Stimulated activated naive B cell treated with anti-CD40 and anti-IgM and Interleukin-4, amounts not matched to agents 10 μg/mL and 1 μg/mL and 100 μg/mL, for 72 hours (primary cell): ENCODE measurements at places on chromosomes 3 and 15.

GRCh38 chr15:51751697-51752683, 593 bp downstream of the TMOD2 start:
- no peak for DNase-seq

- no peak for DNase-seq
Measured at GRCh38 chr3:59567661-59568060, 517.8 kb upstream of the CFAP20DC start.

DNA sequence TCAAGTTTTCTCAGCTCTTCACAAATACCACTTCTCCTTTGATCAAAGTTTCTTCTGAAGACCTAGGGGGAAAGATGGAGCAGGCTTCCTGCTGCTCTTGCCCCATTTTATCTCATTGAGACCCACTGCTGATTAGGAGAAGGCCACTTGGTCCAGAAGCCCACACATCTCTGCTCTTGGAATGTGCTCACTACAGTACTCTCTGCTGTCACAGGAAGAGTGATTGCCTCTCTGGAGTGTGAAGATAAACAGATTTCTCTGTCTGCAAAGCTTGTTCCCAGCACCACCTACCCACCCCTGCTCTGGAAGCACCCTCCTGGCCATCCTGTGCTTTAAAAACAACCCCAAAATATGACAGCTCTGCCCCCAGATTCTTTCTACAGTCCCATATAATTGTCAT, 41.3 kb upstream of the PRTG start:
- no peak for DNase-seq

GRCh38 chr15:50145451-50145872, 26.4 kb upstream of the ATP8B4 start:
- no peak for DNase-seq

GRCh38 chr3:154886437-154886836, 193.7 kb upstream of the MME start:
- DNase-seq, result no peak

GRCh38 chr3:53496392-53496670, 1.9 kb downstream of the CACNA1D start:
- no peak for DNase-seq

DNA sequence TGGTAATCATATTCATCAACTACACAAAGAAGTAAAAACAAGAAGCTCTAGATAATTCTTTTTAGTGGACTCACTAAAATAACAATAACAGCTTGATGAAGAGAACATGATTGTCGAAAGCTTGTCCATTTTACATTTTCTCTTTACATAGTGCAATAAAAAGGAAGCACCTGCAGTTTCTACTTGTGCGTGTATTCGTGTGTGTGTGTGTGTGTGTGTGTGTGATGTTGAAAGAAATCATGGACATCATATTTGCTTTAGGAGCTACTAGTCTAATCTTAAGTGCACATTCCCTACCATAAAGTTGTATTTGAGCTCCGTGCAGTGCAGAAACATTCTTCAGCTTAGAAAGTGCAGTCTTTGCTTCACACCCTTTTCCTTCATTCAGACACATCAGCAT, 288.8 kb downstream of the ZBTB20 start:
- DNase-seq, result no peak

GRCh38 chr3:160478338-160478737, 28.8 kb upstream of the TRIM59 start:
- no peak for DNase-seq

DNA sequence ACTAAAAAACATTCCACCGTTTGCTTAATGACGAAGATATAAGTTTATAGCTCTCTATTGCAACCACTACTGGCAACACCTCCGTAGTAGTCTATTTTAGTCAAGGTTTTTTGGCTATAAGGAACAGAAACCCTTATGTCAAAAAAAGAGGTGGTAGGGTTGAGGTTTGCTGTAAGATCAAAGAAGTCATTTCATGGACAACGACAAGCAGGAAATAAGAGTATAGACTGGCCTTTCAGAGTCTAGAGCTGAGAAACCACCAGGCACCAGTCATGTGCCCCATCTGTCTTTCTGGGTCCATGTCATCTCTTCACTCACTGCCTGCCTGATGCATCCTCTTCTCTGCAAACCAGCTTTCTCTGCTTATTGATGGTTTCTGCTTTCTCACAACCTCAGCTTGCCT, 42.7 kb downstream of the THBS1 start:
- peak; percentile 27 for DNase-seq

DNA sequence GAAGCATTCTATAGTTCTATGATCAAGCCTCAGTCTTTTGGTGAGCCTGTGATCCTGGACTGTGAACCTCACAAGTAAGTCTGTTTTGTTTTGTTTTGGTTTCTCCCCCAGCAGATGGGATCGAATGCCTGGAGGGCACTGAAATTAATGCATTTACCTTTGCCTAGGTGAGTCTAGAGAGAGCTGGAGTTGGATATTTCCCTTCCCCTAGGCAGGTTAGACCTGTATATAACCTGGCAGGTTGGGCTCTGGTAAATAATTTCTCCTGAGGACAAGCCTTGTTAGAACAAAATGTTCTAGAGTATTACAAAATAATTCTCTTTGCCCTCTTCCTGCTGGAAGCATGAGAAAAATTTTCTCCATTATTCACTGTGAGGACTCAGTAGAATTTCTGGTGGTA, 211.9 kb downstream of the TPRG1 start:
- no peak for DNase-seq

- DNase-seq, result no peak
Measured at GRCh38 chr3:11706604-11707003, 62.9 kb upstream of the VGLL4 start.

DNA sequence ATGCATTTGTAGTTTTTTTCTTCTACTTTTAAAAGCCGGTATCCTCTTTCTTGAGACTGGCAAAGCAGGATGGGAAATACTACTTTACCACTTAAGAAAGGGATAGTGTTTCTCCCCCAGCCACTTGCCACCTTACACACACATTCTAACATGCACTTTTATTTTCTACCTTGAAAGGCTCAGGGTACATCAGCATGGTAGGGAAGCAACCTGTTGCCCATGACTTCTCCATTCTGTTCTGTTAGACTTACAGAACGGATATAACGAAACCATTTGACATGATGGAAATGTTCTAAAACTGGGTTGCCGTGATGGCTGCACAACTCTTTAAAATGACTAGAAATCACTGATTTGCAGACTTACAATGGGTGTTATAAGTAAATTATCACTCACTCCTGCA, 405.5 kb downstream of the SHQ1 start:
- no peak for DNase-seq

GRCh38 chr3:195411836-195412235, 31.0 kb downstream of the ACAP2 start:
- no peak for DNase-seq

DNA sequence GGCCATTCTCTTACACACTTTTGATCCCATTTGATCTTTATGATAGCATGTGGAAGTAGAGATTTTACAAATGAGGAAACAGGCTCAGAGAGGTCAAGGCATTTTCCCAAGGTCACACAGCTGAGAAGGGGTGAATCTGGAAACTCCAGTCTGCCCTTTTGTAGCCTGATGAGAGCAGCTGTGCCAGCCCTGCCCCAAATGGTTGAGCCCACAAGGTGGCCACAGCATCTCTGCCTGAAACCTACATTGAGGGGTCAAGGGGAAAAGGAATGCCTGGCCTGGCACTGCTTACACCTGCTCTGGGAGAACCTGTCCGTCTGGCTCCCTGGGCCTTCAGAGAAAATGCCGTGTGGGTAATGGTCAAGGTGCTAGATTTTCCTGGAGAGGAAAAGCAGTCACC, 200.2 kb upstream of the LINGO1 start:
- no peak for DNase-seq

DNA sequence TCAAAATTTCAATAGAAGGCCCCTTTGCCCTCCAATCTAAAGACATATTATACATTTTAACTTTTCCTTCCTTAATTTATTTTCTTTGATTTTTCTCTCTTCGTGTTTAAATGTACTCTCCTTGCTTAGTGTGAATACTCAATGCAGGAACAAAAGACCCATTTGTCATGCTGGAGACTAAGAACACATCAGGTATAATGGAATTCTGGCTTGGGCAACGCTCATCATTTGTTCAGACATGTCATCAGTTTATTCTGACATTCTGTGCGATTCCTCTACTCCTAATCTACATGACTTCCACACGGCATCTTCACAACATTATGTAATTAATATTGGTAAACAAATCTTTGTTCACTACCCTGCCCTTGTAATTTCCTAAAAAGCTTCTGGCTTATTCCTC, 136.6 kb upstream of the LRRN1 start:
- DNase-seq, result no peak

DNA sequence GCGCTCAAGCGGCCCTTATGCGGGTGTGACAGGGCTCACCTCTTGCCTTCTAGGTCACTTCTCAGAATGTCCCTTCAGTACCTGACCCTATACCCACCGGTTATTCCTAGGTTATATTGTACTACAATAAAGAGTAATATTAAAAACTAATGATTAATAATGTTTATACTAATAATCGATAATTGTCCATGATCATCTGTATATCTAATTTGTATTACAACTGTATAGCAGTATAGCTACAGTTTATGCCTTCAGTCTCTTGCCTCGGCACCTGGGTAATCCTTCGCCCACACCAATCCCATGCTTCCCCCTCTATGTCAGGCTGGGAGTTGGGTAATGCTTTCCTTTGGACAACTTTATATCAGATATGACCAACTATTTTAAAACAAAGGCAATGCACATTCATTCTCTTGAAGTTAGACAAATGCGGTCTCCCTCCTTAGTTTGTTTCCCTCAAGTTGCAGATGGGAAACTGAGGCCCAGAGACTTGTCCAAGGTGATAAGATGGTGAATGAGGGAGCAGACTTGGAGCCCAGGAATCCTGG, 3.4 kb downstream of the FAH start:
- no peak for DNase-seq

- DNase-seq, result peak; percentile 13
Measured at GRCh38 chr15:58521293-58521991, 89.7 kb downstream of the LIPC start.

DNA sequence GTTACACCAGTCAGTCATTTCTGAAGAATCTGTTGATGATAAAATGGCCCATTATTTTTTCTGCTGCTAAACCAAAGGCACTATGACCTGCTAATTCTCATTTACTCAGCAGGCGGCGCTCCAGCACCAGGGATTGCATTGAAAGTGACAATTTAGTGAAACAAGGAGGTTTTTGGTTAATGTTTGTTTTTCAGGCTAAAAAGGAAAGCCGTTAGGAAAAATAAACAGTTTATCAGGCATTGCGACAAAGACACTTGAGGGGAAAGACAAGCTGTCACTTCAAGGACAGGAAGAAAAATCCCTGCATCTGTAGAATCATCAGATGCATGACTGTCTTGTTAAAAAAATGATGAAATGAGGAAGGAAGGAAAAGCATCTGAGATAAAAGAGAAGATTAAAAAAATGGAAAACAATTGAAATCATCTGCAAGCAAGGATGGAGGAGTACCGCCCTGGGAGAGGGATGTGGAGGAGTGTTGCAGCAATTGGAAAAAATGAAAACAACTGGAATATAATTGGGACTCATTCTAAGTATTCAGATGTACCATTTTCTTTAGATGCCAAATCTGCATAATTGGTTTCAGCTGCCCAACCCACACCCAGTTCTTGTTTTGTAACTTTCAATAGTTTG, 54.0 kb downstream of the NR1D2 start:
- peak; percentile 32 for DNase-seq

DNA sequence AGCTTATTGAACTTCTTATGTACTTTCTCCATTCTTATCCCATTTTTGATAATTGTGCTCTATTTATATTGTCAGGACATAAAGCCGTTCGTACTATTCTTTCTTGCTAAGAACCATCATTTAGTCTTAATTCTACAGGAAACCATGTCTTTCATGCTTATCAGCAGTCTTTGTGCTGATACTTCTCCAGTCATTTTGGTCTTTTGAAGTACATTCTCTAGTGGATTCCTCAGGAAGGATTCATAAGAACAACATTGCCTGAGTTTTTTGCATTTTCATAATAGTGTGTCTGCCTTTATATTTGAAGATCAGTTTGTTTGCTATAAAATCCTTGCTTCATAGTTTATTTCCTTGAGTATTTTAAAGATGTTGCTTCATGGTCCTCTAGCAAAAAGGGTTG, 126.6 kb upstream of the NEO1 start:
- DNase-seq, result no peak

DNA sequence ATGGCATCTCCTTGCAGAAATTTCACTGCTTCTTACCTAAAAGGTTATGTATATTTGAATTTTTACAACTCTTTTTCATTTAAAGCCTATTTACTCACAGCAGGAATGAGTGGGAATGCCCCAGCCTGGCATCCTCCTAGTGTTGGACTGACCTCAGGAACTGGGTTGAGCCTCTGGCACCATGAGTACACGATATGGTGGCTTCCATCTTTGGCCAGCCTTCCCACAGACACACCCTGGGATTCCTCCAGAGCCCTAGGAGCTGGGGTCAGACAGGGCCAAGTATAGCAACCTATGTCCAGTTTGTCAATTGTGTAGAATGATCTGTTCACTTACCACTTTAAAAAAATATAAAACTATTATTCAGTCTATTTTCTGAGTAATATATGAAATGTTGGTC, 57.2 kb upstream of the HEG1 start:
- DNase-seq, result no peak

DNA sequence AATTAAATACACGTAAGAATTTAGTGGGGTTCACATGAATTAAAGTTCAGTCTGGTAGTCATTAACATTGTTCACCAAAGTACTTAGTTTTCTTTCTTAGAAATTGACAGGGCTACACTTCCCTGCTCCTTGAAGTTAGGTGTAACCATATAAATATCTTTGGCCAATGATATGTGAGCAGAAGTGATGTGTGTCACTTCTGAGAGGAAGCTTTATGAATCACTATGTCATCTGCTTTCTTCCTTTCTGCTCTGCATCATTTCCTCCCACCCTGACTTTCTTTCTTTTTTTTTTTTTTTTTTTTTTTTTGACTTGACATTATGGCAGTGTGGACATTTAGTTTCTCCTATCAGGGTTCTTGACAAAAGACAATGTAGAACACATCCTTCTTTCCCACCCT, 156.2 kb upstream of the COL8A1 start:
- no peak for DNase-seq
